Panc1 (cell line): ENCODE measurements at places on chromosomes 4 and X. TPM values are rescaled to one million over a fixed set of nuclear protein-coding genes. Genes with fewer than 3 reads are reported as not detected.

DNA sequence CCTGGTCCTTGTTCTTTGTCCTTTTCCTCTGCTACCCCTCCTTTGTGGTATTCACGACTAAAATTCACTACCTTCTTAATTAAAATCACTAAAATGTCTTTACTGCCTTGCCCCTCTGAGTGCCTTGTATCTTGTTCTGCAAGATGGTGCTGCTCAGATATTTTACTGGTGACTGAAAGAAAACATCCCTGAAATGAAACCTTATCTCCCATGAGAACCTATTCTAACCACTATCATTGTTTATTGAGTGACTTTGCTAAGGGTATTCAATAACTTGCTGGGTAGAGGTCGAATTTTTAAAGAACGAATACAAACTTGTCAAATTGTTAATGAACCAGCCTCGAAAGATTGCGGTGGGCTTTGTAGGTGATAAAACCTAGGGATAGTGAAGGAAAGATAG lies 52.8 kb downstream of the SPRY1 start:
- peak overlapping the region; percentile 99 for H3K27ac ChIP-seq
- H3K4me3 ChIP-seq = no peak overlapping the region
- peaks cover 37% of the 10 kb centered on the region for H3K4me1 ChIP-seq
- DNase-seq = no peak

GRCh38 chr4:54898056-54898562 lies 227.3 kb downstream of the KDR start:
- no peaks in the 10 kb centered on the region for H3K4me1 ChIP-seq
- no peak overlapping the region for H3K27ac ChIP-seq
- H3K36me3 ChIP-seq = no peaks in the 10 kb centered on the region
- no peaks in the 10 kb centered on the region for H3K27me3 ChIP-seq

- H3K36me3 ChIP-seq = no peaks in the 10 kb centered on the region
- H3K27ac ChIP-seq = no peak within 1 kb of the TSS
- no peak within 1 kb of the TSS for H3K4me3 ChIP-seq
- peaks cover 16% of the 10 kb centered on the region for H3K27me3 ChIP-seq
Measured at GRCh38 chrX:153055871-153056749, at the start of gene PNMA3. PNMA3 (plus strand) TSS chrX:153056470; CDS start chrX:153057056, 586 bp downstream.

GRCh38 chr4:13368217-13368616 lies 115.9 kb downstream of the RAB28 start:
- H3K36me3 ChIP-seq = no peaks in the 10 kb centered on the region
- H3K27me3 ChIP-seq = no peaks in the 10 kb centered on the region
- DNase-seq = no peak
- H3K4me3 ChIP-seq = no peak overlapping the region

DNA sequence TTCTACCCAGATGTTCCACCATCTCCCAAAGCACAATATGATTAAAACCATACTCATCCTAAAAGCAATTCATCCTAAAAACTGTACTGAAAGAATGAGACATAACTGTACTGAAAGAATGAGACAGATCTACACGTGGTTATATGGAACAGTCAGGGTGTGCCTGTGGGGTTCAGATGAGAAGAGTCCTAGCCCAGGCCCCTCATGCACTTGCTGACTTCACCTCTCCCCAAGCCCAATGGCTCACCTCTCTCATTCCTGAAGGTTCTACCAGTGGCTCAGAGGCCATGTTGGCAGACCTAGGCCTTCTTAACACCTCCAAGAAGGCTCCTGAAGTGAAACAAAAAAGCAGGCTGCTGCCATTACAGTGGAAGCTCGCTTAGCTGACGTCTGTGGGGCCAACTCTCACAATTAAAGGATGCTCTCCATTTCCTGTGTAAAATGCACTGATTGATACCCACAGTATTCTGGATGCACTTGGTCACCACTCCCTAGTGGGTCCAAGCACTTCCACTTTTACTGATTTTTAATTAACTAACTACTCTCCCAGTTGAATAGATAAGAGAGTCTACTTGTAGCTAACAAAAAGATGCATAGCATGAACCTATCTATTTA lies 3.8 kb downstream of the PLAC1 start:
- H3K27me3 ChIP-seq = no peaks in the 10 kb centered on the region
- H3K36me3 ChIP-seq = no peaks in the 10 kb centered on the region
- no peak overlapping the region for H3K27ac ChIP-seq
- H3K4me3 ChIP-seq = no peak overlapping the region
- DNase-seq = no peak
- H3K4me1 ChIP-seq = no peaks in the 10 kb centered on the region

DNA sequence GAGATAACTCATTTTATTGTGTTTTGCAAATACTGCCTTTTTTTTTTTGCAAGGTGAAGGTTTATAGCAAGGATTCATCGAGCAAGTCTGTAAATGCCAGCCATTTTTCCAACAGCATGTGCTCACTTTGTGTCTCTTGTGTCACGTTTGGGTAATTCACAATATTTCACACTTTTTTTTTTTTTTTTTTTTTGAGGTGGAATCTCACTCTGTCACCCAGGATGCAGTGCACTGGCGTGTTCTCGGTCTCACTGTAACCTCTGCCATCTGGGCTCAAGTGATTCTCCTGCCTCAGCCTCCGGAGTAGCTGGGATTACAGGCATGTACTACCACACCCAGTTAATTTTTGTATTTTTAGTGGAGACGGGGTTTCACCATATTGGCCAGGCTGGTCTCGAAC lies 1.9 kb downstream of the RNF4 start:
- H3K27ac ChIP-seq = peak overlapping the region; percentile 93
- no peak for DNase-seq
- H3K4me1 ChIP-seq = peaks cover 7% of the 10 kb centered on the region; the same call in 1 of the 2 replicates
- H3K36me3 ChIP-seq = peaks cover 19% of the 10 kb centered on the region
- H3K27me3 ChIP-seq = no peaks in the 10 kb centered on the region
- H3K4me3 ChIP-seq = peak overlapping the region; percentile 93

GRCh38 chrX:127574829-127575228 lies 477.4 kb downstream of the ACTRT1 start:
- no peaks in the 10 kb centered on the region for H3K36me3 ChIP-seq
- H3K27ac ChIP-seq = no peak overlapping the region
- H3K4me1 ChIP-seq = no peaks in the 10 kb centered on the region
- no peaks in the 10 kb centered on the region for H3K27me3 ChIP-seq
- no peak for DNase-seq

- no peaks in the 10 kb centered on the region for H3K27me3 ChIP-seq
- H3K27ac ChIP-seq = no peak overlapping the region
- no peak overlapping the region for H3K4me3 ChIP-seq
Measured at GRCh38 chr4:97643179-97643578, 500.1 kb downstream of the STPG2 start.

DNA sequence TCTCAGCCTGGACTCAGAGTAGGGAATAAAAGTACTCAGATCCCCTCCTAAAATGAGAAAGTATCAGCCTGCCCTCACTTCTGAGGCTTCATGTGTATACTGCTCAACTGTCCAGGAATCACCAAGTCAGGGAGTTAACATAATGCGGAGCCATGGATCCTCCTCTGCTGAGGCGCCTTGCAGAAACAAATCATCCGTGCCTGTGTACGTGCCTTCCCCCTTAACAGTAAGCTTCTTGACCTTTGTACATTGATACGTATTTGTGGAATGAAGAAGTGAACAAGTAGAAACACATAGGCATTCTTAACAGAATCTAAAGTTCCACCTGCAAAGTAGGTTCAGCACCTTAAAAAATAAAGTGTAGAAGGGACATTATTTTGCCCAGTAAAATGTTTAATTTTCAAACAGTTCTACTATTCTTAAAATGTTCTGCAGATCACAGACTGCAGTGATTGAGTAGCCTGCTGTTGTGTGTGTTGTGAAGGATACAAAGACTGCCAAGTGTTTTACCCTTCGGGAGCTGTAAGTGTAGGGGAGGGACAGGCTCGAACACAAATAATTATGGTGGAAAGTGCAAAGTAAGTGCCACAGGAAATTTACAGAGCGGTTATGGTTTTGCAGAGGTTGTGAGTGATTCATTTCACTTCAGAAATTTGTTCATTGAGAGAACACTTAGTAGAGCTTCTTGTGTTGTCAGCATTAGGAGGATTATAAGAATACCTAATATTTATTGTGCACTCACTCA lies 61.9 kb downstream of the ARHGAP10 start:
- no peaks in the 10 kb centered on the region for H3K27me3 ChIP-seq
- no peak for DNase-seq
- H3K27ac ChIP-seq = peak overlapping the region; percentile 61
- H3K36me3 ChIP-seq = no peaks in the 10 kb centered on the region
- peaks cover 24% of the 10 kb centered on the region for H3K4me1 ChIP-seq
- no peak overlapping the region for H3K4me3 ChIP-seq

GRCh38 chr4:39614487-39615162 lies 24.0 kb downstream of the SMIM14 start:
- no peak for DNase-seq
- H3K36me3 ChIP-seq = no peaks in the 10 kb centered on the region; the same call in 1 of the 2 replicates
- peak overlapping the region; percentile 99 for H3K27ac ChIP-seq
- H3K27me3 ChIP-seq = no peaks in the 10 kb centered on the region
- H3K4me3 ChIP-seq = peak overlapping the region; percentile 6; the same call in 1 of the 2 replicates

GRCh38 chr4:177728361-177729152 lies 286.3 kb upstream of the AGA start:
- no peaks in the 10 kb centered on the region for H3K36me3 ChIP-seq
- H3K27me3 ChIP-seq = no peaks in the 10 kb centered on the region
- no peak overlapping the region for H3K27ac ChIP-seq
- no peak for DNase-seq
- H3K4me1 ChIP-seq = no peaks in the 10 kb centered on the region

ERCC6L gene
- 17.3 TPM for total RNA-seq

DSPP gene
- total RNA-seq = not detected

RAI2 gene
- total RNA-seq = 0.13 TPM

MFAP3L gene
- 7.9 TPM for total RNA-seq

HNRNPH2 gene
- total RNA-seq = 91.5 TPM

NXF3 gene
- 0.26 TPM for total RNA-seq

SMC1A gene
- 111 TPM for total RNA-seq

PDZD4 gene
- total RNA-seq = 37.2 TPM
